ENCODE measurements at places on chromosomes 11 and 22. TPM values are rescaled to one million over a fixed set of nuclear protein-coding genes. Genes with fewer than 3 reads are reported as not detected.

DNA sequence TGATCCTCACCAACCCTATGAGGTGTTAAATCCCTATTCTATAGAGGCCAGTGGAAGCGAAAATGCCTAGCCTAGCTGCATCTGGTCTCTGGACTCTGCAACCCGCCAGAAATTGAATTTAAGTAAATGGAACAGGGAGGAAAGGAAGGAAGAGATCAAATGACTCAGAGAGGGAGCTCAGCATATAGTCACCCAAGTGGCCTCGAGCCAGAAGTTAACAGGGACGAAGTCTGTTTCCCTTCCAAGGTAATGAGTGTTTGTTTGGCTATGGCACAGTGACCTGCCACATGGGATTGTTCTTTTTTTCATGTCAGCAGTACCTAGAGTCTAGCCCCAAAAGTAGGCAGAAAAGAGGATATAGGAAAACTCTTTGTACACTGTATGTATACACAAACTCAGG, 66.3 kb downstream of the PAK1 start:
- DNase-seq, result no peak

DNA sequence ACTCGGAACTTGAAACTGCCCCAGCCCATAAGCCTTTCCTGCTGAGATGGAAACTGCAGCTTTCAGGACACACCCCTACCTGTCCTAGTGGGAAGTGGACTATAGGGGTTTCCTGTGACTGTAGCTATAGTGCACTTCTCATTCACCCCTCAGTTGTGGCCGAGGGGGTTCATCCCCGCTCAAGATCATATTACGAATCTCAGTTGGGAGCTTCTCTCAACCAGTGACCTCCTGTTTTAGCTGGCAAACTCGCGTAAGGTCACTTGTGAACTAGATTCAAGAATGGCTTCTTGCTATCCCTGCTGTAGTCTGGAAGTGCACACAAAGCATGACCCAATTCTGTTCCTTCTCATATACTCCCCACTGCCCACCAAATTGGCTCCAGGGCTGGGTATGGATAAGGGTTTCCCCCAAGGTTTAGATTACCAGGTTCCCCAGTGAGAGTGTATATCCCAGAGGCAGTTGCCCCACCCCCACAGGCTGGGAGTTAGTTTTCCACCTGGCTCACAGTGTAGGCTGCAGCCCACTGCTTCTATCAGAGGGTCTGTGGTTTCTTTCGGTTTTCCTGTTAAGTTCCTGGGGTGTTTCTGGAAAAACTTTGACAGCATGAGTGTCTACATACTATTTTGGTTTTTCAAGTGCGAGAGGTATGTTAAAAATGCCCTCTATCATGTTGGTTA, 812.9 kb downstream of the JRKL start:
- no peak for DNase-seq

DNA sequence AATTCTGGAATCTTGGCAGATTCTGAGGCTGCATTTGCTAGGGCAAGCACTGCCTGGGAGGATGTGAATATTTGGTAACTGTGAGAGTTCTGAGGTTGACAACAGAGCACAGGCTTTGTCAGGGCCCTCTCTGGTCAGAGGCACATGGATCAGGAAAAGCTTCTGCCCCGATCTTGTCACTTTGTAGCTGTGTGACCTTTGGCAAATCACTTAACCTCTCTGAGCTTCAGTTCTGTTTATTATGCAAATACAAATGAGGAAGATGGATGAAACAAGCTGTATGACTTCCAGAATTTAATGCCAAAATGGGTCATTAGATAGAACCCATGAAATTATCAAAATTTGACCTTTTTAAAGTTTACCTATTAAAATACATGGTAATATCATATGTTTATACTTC, 94.9 kb downstream of the SEZ6L start:
- DNase-seq, result no peak

- DNase-seq, result no peak
These were observed 9.4 kb downstream of the UPB1 start for GRCh38 chr22:24504540-24504939.

DNA sequence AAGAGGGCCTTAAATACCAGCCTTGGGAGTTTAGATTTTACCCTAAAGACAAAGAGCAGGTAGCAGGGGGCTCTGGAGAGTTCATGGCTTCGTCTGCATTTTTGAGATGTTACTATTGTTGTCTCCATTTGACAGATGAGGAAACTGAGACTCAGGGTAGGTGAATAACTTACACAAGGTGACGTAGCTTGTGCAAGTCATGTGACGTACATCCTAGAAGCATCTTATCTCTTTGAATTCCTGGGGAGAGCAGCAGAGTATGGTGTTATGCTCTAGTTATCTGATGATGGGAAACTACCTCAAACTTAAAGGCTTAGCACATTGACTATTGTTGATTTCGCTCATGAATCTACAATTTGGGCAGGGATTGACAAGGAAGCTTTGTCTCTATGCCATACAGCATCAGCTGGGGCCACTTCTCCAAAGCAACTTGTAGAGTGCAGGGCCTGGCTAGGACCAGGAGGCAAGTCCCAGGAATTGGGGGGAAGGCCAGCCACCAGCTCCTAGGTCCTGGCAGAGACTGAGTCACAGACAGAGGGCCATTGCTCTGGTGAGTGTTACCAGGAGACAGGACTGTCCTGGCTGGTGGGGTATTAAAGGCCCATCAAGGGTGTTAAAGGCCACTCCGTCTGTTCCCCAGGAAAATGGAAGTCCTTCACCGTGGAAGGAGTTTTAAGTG, 52.1 kb upstream of the TSKU start:
- DNase-seq, result no peak

DNA sequence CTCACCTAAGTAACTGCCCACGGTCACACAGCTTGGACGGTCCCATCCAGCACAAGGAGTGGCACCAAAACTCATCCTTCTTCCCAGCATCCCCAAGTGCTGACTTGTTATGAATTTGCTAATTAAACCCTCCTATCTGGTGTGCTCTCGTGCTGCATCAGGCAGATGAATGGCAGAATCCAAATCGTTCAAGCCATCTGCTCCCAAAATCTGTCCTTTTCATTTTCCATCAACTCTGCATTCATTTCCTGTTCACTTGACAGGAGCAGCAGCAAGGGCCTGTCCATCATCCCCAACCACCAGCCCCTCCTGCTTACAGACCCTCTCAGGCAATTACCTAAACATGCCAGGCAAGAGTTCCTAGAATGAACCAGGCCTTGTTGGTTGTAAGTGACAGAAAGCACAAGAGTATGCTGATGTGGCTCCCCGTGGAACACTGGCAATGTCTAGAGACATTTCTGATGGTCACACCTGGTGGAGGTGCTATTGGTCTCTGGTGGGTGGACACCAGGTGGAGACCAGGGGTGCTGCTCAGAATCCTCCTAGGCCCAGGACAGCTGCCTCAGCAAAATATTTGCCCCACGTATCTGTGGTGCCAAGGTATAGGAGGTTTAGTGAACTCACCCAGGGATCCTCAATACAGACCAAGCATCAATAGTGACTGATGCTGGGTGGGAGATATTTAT, 832.5 kb downstream of the TBC1D22A start:
- no peak for DNase-seq

DNA sequence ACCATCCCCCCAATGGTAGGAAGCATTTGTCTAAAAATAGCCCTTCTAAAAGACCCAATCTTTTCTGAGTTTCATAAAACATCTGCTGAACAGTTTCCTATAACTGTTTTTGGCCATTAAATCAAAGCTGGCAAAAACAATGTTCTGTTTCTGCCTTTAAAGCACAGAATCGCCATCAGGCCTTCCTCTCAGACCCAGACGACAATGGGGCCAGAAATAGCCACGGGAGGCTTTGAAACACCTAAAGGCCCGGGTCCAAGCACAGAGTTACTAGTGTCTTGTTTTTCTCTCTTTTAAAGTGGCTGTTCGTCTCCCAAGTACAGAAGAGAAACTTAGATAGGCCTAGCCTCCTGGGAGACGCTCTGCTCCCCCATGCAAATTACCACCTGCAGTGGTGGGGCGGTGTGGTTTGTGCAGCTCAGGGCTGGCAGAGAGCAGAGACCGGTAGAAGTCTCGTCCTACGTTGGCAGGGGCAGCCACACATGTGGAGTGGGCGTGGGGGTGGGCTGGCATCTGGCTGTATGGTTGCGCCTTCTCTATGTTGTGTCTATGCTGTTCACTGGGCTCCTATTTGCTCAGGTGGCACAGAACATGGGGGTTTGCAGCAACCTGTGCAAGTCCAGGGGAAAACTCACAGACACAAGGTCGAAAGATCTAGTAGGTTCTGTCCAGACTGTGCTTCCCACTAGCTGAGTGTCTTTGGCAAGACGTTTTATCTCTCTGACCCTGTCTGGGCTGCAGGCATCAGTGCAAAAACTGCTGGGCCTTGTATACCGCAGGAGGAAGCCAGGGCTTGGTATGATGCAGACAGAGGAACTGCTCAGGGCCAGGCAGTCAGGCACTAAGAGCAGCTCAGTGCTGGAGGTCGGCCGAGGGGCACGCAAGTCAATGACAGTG, 23.6 kb upstream of the ETS1 start:
- peak; percentile 83 for DNase-seq

Gene OSM
- total RNA-seq, result 62.8 TPM

DNA sequence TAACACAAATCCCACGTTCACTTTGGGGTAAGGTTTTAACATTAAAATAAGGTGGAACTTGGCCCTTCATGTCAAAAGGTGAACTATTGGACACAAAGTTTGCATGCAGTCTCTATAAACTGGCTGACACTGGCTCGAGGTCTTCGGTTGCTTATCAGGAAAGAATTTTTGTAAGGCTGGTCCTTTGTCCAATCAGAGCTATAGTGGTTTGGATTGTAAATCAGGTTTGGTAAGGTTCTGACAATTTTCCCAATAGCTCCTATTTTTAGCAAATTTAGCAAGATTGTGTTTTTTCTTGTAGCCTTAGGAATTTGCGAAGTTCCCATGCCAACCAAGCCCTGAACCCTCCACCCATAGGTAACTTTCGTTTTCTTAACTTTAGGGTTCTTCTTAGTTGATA, 17.6 kb upstream of the MED17 start:
- no peak for DNase-seq

DNA sequence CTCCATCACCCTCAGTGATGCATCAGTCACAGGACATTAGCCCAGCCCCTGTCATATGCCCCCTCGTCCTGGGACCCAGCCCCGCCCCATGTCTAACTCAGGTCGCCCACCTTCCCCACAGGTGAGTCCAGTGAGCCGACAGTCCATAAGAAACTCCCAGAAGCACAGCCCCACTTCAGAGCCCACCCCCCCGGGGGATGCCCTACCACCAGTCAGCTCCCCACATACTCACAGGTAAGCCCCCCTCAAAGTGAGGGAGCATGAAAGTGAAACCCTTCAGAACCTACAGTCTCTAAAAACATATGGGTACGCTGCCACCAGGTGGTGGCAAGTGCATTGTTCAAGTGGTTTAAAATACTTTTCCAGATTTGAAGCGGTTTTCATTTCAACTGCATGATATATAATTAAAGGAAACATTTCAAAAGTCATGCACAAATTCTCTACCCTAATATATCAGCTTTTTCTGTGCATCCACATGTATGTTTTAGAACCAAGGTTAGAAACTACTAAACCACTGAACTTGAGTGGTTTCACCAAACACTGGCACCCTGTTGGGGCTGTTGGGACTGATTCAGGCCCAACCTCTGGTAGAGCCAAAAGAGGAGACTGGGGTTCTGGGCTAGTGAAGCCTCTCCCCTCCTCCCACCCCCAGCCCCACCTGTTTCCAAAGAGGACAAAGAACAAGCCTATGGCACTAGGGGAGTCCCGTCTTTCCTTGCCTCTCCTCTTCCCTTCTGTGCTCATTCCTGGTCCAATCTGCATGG, 17.3 kb downstream of the EPS8L2 start:
- peak; percentile 88 for DNase-seq

DNA sequence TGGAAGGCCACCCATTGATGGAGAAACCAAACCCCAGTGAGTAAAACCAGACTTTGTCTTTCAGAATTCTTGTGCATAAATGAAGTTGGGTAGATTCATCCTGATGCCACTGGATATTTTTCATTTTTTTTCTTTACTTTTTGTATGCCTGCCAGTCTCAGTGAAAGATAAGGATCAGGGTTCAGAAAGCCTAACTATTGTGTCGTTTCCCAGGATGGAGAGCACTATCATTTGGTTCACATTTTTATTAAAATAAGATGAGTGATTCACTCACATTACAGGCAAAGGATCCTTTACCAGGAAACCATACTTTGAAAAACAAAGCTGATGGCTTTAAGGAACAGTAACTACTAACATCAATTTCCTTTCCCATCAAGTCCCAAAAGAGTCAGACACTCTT, 52.0 kb downstream of the ARFGAP2 start:
- DNase-seq, result no peak

GRCh38 chr11:63834535-63835157, 4.3 kb upstream of the MARK2 start:
- no peak for DNase-seq

Gene CDHR5
- total RNA-seq, result not detected

Gene TMPRSS13
- total RNA-seq, result 1.2 TPM

GRCh38 chr11:67301951-67302516, 1.3 kb upstream of the SSH3 start:
- no peak for DNase-seq

DNA sequence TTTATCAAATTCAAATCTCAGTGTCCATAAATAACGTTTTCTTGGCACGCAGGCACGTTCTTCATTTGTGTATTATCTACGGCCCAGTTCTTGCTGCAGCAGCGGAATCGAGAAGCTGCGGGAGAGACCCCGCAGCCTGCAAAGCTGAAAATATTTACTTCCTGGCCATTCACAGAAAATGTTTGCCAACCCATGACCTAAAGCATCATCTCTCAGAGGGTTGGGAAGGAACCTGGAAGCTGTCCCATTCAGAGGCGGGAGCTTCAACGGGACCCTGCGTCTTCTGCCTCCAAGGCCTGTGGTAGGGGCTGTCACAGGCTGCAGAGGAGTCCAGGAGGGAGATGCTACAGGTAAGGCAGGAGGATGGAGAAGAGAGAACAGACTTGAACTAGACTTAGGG, 319.2 kb downstream of the MN1 start:
- DNase-seq, result no peak

Gene MAPK8IP2
- 0.19 TPM for total RNA-seq

Gene ALG9
- 32.9 TPM for total RNA-seq

DNA sequence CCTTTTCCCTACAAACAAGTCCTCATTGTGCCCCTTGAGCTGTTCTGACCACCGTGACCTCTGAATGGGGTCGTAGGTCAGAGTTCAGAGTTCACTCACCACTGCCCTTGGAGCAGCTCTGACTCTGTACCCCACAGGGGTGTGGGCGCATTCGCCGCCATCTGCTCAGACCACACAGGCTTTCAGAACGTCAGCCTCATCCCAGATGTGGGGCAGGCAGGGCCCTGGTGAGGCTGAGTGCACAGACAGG, 14.8 kb upstream of the MUC5B start:
- DNase-seq, result no peak

Gene POTEH
- not detected for total RNA-seq

DNA sequence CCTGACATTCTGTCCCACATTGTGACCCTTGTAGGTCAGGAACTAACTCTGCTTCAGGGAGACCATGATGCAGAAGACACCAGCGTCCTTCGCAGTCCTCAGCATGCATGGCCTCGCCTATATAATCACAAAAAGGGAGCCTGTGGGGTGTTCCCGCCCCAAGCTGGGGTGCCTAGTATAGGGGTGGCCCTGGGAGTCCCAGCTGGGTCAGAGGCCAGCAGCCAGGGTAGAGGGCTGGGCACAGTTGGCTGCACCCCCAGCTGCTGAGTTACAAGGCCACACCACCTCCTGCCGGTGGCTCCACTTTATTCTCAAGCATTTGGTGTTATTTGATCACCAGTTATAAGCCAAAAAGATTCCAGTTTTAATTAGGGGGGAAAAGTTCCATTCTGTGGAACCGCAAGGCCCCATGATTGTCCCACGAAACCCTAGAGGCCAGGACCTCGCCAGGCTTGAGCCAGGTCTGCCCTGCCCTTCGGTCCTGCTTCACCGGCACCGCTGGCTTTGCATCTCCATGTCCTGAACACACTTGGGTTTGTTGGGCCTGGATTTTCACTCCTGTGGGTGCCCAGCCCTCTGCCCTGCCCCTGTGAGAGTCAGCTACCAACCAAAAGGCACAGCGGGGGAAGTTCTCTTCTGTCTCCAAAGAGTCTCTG, 15.0 kb upstream of the GNB1L start:
- no peak for DNase-seq
